ENCODE measurements at places on chromosomes 6 and 20. TPM values are rescaled to one million over a fixed set of nuclear protein-coding genes. Genes with fewer than 3 reads are reported as not detected.

The JPH2 gene
- total RNA-seq: 0.66 TPM

The FAM209A gene
- not detected for total RNA-seq

The TINAG gene
- not detected for total RNA-seq

The HLA-DQB1 gene
- total RNA-seq: not detected

The IL20RA gene
- 0.33 TPM for total RNA-seq

The CCN2 gene
- total RNA-seq: 22.8 TPM

The SLC35D3 gene
- total RNA-seq: not detected

The TOX2 gene
- 4.4 TPM for total RNA-seq

The ADNP gene
- total RNA-seq: 32.1 TPM

The HEY2 gene
- not detected for total RNA-seq

The SRMS gene
- total RNA-seq: not detected

The SNAP91 gene
- 0.17 TPM for total RNA-seq

The HLA-DMA gene
- 12.1 TPM for total RNA-seq

The PPARD gene
- total RNA-seq: 9.8 TPM
